ENCODE measurements at places on chromosomes 6 and 20. TPM values are rescaled to one million over a fixed set of nuclear protein-coding genes. Genes with fewer than 3 reads are reported as not detected.

The ARFGEF3 gene
- not detected for polyA plus RNA-seq

DNA sequence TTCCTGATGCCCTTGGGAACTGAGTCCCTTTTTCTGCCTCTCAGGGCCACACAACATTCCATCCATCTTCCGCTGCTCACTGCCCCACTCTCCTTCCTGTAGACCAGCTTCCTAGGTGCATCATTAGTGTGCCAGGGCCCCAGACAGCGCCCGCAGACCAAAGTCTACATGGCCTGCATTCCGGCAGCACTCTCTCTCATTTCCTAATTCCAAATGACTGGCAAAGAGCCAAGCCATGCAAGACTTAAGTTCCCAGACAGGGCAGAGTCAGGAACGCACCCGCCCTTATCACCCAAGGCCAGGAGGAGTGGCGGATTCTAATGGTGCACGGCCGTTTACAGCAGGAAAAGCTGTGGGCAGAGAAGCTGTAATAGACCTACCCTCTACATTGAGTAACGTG, 159.8 kb upstream of the ARID1B start:
- no peak for DNase-seq

DNA sequence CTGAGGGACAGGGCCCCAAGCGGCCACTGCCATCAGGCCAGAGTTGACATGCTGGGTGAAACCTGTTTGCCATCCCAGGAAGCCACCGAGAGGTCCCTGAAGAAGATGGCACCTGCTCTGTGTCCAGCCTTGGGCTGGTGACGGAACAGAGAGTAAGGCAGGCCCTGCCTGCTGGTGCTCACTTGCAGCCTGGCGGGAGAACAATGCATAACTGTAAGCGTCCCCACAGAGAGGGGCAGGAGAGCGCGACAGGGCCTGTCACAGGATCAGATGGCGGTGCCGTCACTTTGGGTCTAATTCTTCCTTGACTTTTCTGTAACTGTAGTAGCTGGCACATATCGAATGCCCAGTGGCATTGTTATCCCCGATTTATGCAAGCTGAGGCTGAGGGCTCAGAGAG, 29.0 kb upstream of the VSTM2L start:
- no peak for DNase-seq

DNA sequence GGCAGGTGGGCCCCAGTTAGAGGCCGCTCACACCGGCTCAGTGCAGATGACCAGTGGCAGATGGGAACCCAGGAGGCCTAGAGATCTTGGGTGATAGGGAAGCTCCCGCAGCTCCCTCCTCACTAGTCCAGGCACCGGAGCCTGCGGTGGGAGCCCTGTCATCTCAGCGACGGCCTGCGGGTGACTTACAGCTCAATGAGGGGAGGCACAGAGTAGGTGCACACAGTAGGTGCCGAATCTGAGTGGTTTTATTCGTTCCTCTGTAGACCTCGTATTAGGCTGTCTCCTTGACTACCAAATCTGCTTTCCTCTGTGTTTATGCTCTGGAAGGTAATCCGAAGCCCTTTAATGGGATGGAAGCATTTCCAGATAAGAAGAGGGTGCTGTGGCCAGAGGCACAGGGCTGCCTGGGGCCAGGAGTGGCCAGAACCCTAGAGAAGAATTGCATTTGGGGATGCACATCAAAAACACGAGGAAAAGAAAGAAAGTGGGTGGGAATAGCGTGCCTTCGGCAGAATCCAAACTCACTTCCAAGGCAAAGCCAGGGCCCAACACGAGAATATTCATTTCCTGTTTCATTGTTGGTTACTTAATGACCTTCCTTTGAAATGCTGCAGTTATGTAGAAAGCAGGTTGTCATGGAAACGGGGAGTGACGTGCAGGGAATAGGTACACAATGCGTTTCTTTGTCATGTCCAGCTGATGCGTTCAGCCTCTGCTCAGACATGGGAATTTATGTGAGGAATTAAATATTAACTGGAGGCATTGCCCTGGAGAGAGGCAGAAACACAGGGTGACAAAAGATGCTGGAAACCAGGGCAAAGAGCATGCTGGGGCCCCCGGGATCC, 24.7 kb downstream of the MYT1 start:
- DNase-seq, result no peak

- no peak for DNase-seq
Measured at GRCh38 chr6:6756526-6756925, 168.0 kb downstream of the LY86 start.

The R3HDML gene
- not detected for polyA plus RNA-seq

GRCh38 chr6:81847866-81848265, 95.4 kb upstream of the TENT5A start:
- no peak for DNase-seq

DNA sequence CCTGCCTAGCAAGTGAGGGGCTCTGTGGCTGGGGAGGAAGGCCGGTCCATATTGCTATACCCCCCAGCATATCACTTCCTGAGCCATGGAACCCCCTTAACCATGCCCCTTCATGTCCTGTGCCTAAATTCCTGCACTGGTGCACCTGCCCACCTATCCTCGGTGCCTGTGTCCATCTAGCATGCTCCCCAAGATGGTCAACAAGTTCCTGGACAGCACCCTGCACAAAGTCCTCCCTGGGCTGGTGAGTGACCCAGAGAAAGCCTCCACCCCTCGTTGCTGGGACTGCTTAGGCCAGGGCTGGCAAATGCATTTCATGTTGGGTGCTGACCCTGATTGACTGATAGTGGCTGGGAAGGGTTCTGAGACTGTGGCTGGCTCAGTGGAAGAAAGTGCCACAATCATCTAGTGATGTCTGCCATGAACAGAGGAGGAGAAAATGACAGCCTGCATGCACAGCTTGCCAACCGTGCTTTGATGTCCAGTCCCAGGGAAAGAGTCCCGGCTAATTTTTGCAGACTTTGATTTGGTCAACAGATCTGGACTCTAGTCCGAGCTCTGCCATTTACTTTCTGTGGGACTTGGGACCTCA, 3.5 kb downstream of the BPIFB6 start:
- no peak for DNase-seq

DNA sequence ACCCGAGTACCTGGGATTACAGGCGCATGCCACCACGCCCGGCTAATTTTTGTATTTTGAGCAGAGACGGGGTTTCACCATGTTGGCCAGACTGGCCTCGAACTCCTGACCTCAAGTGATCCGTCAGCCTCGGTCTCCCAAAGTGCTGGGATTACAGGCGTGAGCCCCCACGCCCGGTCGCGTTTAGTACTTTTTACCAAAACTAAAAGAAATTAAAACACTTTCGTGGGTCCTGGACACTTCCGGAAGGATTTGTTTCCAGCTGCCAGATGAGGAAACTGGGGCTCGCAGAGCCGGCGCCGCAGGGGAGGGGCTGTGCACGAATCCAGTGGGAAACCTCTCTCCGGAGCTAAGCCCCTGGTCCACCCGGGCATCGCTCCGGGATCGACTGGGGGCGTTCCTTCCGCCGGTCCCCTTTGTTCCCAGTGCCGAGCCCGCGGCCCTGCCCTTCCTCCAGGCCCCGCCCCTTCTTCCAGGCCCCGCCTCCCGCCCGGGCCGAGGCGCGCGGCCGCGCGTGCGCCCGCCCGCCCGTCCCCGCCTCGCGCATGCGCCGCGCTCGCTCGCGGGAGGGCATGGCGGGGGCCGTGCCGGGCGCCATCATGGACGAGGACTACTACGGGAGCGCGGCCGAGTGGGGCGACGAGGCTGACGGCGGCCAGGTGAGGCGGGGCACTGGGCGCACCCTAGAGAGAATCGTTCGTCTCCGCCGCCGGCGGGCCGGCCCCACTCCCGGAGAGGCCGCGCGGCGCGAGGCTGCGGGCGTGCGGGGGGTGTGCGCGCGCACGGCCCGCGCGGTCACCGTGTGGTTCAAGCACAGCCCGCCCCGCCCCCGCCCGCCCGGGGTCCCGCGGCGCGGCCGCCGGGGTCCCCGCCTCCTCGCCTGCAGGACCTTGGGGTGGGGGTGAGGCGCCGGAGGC, at the start of gene NELFCD:
Gene NELFCD, plus strand, starts transcription at position 546 of the 917 bp plus-strand sequence. Its CDS starts 54 bp downstream, at position 600.
- peak; percentile 90 for DNase-seq

The C20orf202 gene
- not detected for polyA plus RNA-seq

Data from naive thymus-derived CD8-positive, alpha-beta T cell (primary cell).